ENCODE measurements at places on chromosomes 12 and 14.

DNA sequence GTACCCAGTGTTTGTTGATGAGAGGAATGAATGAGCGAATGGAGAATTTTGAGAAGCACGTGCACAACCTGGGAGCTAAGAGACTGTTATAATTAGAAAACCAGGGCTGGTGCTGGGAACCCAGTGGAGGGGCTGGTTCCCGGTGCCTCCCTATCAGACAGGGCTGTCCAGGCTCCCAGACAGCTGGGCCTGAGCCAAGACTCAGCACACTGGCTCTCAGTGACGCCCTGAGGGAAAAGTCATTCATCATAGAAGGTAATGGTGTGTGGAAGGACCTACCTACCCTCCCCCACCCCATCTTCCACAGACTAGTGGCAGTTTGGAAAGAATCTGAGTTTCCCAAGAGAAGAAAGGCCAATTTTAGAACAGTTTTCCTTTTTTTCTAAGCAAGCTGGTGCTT lies 34.7 kb downstream of the KCNA5 start:
- no peak for DNase-seq

DNA sequence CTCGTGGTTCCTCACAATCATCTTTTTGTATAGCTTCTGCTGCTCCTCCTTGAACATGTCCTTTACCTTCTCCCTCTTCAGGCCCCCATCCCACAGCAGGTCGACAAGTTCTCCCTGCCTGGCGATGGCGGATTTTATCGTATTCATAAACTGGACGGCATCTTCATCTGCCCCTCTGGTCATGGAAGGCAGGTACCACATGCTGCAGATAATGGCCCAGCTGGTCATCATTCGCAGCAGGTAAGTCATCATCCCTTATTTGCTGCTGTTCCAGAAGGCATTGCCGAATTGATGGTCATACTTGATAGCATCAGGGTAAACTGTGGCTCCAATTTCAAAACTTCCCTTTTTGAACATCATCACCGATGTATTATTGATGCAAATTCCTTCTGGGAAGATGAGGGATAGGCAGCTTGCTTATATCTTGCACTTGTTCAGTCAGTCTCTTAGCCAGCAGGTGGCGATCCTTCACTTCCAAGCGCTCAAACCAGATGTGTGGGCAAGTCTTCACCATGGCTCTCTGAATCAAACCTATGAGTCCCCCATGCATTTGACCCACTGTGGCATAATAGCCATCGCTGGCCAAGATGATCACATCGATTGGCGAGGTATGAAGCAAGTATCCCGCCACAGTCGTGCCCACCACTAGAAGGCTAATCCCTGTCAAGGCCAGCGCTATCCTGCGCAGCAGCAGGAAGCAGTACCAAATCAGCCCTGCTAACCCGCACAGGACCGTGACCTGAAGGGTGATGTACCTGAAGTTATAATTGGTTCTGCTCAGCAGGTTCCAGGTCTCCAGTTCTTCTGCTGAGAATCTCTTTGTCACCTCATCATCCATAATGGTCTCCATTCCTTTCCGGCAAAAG lies 381.5 kb upstream of the STXBP6 start:
- DNase-seq: no peak

DNA sequence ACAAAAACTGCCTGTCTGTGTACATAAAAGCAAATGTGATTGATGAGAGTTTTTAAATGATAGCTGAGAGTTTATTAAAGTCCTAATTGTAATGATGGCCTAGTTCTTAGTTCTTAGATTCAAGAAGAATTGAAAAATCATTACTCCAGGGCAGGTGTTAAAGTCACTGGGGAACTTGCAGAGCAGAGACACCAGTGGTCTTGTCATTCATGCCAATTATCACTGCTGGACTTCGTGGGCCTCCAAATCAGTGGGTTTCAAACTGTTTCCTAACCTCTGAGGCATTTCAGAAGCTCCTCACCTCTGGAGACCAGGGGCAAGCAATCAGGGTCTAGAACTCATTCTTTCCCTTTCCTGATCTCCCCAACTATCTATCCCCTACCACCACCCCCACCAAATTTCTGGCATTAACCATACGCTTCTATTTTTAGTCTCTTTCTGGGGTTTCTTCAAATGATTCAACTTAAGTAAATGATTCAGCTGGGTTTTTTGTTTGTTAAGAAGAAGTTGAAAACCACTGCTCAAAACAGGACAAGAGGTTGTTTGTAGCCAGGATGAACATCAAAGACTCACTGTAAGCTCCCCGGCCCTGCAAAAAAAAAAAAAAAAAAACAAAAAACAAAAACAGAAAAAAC lies 80.1 kb downstream of the CEP83 start:
- DNase-seq: no peak

GRCh38 chr12:89156862-89157262 lies 195.4 kb downstream of the DUSP6 start:
- no peak for DNase-seq

- DNase-seq: no peak
Measured at GRCh38 chr12:111270239-111270638, 98.7 kb downstream of the PHETA1 start.
